ENCODE measurements at places on chromosomes 6 and 20.

GRCh38 chr6:127058027-127058426 lies 60.4 kb upstream of the RSPO3 start:
- no peak for DNase-seq

GRCh38 chr20:58511861-58512260 lies 3.3 kb downstream of the APCDD1L start:
- DNase-seq: no peak

DNA sequence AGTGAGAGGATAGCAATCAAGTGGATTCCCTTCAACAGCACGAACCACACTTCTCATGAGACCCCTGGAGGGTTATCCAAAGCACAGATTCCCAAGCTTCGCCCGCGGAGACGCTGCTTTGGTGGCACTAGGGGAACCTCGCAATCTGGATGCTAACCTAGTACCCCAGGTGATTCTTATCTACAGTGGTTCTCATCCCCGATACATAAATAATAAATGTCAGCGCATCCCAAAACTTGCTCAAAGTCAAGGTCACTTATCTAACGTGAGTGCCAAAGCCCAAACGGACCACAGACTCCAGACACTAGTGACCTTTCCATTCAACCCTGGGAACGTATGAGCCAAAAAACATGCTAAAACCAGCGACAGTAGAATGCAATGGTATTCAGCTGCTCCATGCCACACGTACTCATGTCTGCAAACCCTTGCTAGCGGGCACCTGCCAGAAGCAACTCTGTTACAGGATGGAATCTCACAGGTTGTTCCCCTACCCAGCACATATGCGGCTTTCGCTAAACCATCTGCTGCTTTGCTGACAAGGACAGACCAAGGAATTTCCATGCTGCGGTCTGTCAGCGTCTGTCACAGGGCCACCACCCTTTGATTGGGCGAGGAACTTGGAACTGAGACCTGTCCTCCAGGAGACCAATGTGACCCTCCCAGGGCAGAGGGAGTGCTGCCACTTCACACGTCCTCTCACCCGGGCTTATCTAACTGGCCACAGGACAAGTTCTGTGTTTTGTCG lies 16.8 kb downstream of the MYLK4 start:
- no peak for DNase-seq

DNA sequence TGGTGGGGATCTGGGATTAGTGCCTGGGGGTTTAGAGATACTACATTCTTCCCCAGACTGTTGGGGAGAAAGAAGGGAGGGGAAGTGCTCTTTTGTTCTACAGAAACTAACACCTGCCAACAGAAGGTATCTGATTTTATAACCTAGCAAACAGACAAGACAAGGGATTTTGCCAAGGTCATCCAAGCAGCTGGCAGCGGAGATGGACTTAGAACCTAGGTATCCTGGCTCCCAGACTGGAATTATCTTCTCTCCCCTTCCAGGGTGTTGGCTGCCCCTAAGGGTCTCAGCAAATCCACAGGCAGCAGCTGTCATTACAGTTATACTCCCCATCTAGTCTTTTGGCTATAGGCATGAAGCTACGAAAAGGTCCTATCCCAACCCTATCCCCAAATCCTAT lies 8.4 kb downstream of the SDC4 start:
- DNase-seq: no peak

- no peak for DNase-seq
Observed at GRCh38 chr6:37653933-37654565, 43.6 kb downstream of the MDGA1 start.

GRCh38 chr6:1496836-1497760 lies 107.7 kb downstream of the FOXF2 start:
- DNase-seq: no peak

- no peak for DNase-seq
Observed at GRCh38 chr6:169955731-169956437, 204.5 kb downstream of the ERMARD start.

DNA sequence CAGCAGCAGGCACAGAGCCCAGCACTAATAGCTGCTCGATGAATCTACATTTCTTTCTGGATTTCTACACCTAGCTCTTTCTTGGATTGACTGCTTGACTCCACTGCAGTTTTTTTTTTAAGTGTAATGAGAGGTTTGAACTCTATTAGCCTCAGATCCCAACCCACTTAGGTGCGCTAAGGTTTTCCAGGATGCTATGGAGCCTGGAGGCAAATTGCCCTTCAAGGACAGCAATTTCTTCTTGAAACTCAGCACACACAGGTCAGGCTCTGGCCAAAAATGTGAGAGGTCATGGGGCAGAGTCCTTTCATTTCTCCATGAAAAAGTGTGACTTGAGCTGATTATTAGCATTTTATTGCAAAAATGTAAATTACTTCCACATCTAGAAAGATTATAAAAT lies 52.3 kb upstream of the TIAM2 start:
- DNase-seq: no peak

GRCh38 chr6:155418017-155418761 lies 37.5 kb downstream of the NOX3 start:
- peak; percentile 30 for DNase-seq

- no peak for DNase-seq
Observed at GRCh38 chr20:25239387-25240370, 8.2 kb upstream of the PYGB start.

DNA sequence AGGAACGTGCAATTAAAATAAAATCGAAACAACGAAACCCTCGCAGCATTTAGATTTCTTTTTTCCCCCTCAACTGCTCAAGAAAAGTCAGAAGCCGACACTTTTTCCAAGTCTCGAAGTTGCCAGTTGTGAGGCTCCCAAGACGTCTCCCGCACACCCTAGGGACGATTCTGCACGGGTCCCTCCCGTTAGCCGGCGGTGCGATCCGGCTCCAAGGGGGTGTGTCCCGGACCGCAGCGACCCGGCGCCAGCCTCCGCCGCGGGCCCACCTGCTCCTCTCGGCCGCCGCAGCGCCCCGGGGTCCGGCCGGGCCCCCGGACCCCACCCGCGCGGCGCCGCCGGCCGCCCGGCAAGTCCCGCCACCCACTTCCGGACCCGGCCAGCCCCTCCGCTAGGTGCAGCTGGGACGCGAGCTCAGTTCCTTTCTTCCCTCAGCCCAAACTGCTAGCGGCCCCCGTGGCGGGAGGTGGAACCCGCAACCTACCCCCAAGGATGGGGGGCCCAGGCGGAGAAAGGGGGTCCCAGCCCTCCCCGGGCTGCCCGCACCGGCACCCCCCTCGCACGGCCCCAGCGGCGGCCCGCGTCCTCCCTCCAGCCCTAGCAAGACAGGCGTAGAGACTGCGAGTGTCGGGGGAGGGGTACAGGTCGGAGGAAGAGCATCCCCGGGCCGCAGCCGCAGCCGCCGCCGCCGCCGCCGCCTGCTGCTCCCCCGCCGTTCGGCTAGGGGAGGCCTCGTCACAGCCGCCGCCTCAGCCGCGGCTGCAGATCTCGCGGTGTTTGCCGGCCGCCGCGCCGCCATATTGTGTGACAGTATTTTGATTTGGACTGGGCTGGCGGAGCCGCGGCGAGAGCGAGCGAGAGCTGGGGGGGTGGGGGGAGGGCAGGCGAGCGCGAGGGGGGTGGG lies 520 bp upstream of the TAB2 start:
- peak; percentile 77 for DNase-seq

DNA sequence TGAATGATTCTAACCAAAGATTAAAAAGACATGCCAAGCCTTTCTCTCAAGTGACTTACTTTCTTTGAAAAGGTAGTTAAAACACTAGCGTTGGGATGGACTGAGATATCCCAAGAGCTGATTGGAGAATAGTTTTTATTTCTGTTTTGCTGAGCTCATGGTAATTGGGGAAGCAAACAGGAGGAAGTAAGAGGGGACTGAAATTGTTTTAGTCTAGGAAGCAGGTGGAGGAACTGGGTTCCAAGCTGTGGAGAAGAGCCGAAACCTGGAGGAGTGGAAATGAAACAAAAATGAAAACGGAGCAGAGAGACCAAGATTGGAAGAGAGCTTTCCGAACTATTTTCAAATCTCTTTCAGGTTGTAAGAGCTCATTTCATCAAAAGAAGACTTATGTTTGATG lies 59.9 kb upstream of the TENT5A start:
- DNase-seq: no peak

GRCh38 chr6:11971154-11971553 lies 41.0 kb upstream of the HIVEP1 start:
- DNase-seq: no peak

DNA sequence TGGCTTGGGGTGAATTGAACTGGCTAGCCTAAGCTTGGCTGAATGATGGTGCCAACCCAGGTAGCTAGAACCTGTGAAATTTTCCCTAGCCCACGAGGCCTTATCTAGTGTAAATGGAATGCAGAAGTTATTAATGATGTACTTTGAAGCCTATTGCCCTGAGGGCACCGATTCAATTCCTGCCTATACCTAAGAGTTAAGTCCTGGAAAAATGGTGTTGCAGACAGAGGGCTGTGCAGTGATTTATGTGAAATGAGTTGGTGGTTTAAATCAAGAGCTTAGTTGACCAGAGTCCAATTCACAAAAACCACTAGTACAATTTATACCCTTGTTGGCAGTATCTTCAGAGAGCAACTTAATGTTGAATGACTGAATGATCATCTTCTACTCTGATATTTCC lies 373.8 kb upstream of the JAG1 start:
- DNase-seq: no peak

DNA sequence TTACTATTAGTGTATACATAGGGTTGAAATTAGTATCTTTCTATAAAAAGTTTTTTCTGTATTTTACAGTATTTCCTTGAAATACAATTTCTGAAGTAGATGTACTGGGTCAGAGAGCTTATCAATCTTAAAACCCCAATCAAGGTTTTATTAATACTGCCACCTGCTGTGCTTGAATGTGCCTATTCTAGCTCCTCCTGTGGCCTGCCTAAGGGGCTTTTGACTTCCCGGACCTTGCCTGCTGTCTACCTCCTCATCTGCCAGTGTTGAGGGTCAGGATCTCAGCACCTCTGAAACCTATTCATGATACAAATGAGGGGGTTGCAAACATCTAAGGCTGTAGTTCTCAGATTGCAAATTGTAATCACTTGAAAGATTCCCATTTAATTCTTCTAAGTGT lies 9.2 kb downstream of the PACRG start:
- DNase-seq: no peak

DNA sequence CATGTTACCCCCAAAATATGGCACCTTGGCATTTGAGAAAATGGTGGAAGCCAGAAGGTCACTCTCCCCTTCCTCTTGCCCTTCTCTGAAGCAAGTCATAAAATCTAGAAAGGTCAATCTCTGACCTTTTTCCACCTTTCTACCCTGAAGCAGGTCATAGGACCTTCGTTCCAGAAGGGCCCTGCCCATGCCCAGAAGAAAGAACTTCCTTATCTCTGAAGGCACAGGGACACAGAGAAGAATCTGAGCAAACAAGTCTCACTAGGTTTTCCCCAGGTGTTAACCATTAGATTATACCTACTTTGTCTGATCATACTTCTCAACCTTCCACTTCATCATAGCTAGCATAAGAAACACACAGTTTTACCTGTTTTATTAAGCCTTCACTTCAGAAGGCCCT lies 42.5 kb downstream of the SMPDL3A start:
- no peak for DNase-seq

DNA sequence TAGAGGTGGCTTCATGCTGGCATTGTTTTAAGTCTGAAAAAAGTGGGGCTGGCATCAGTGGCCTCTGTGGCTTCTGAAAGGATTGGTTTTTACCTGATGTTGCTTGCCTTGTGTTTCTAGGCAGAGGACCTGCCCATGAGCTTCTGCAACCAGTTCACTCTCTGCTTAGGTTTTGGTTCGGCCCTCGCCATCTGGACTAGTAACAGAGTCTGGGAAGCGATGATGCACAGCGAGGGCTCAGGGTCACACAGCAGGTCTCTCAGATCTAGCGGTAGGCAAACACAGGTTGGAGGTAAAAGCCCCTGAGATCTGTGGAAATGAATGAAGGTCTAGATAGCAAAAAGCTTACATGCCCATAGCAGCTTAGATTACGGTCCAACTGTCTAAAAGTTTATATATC lies 6.8 kb upstream of the RBL1 start:
- no peak for DNase-seq

DNA sequence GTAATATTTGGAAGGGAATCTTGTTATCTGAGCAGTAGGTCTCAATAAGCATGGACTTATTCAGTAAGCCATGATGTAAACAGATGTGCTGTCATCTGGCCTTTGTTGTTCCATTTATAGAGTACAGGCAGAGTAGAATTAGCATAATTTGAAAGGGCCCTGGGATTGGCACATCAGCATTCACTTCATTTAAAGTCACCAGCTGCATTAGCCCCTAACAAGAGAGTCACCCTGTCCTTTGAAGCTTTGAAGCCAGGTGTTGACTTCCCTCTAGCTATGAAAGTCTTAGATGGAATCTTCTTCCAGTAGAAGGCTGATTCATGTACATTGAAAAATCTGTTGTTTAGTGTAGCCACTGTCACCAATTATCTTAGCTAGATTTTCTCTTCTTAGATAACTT lies 95.9 kb downstream of the ANKRD6 start:
- no peak for DNase-seq

GRCh38 chr6:12414096-12414675 lies 124.0 kb downstream of the EDN1 start:
- no peak for DNase-seq

Measured in stimulated activated CD4-positive, alpha-beta T cell treated with anti-CD3 and anti-CD28 coated beads, Interleukin-15, amount 100 ng/mL, for 1 hour (primary cell).